ENCODE measurements at places on chromosomes 1 and 21.
A peak's percentile ranks its signal among the peaks of the same experiment; 100 is the strongest.

DNA sequence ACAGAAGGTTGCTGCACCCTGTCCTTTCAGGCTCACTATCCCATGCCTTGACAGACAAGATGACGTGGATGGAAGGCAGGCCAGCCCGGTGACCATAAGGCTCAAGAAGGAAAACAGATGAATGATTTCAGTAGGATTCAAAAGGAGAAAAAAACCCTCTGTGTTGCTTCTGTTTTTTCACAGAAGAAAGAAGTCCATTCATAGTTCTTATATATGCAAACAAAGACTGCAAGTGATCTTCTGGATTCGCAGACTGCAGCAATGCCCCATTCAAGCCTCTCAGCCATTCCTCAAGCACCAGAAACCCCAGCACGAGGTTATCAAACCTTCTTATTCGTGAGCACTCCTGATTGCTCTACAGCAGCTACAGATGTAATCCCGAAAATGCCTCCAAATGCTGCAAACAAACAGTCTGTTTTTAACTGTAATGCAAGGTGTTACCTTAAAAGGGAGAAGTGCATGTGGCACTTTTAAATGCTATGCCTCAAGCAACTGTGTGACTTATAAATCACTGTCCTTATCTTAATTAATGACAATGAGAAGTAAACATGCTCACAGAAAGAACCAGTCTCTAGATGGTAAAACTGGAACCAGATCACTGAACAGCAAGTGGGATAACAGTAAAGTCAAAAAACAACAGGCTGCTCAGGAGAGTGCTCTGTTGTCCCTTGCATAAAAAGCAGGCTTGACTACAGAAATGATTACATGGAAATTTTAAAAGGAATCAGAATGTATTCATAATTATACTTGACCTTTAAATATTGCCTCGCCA, 173.9 kb downstream of the HHIPL2 start:
- DNase-seq, result no peak

DNA sequence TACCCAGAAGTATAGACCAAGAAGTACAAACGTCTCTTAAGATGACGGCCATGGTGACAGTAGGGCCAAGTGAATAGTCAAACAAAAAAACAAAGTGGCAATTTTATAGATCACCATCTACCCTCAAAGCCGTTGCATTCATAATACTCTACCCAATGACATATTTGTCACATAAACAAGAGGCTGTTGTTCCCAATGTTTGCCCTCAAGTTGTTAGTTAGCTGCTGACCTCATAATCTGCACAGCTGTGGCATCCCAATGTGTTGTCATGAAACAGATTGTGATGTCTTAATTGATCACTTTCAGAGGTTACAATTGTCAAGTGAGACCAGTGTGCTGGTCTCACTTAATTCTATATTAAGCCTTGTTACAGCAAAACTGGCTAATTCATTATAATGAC, 333.8 kb downstream of the ST6GALNAC3 start:
- no peak for DNase-seq

DNA sequence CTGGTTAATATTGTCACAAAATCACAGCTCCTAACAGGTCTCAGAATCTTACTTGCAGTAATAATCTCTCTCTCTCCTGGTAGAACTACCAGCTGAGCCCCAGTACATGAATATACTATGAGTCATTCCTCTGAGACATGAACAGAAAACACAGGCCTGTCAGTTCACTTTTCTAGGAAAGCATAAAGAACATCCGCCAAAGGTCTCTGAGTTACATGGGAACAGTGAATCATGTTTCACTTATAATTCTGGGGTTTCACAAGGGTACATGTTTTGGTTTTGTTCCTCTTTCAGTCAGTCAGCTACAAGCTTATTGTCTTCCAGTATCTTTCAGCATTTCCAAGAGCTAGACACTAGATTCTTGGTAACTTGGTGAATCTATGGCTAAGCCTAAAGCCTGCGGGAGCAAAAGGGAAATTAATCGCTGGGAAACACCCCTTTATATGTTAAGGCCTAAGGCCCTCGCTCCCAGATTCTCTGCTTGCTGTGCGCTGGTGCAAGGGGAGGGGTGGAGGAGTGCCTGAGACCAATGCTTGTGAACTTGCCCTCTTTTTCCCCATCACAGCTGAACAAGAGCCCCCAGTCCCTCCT, 31.7 kb downstream of the IFNGR2 start:
- DNase-seq, result peak; percentile 88

- no peak for DNase-seq
These were observed 112.3 kb downstream of the AK5 start for GRCh38 chr1:77394166-77394565.

DNA sequence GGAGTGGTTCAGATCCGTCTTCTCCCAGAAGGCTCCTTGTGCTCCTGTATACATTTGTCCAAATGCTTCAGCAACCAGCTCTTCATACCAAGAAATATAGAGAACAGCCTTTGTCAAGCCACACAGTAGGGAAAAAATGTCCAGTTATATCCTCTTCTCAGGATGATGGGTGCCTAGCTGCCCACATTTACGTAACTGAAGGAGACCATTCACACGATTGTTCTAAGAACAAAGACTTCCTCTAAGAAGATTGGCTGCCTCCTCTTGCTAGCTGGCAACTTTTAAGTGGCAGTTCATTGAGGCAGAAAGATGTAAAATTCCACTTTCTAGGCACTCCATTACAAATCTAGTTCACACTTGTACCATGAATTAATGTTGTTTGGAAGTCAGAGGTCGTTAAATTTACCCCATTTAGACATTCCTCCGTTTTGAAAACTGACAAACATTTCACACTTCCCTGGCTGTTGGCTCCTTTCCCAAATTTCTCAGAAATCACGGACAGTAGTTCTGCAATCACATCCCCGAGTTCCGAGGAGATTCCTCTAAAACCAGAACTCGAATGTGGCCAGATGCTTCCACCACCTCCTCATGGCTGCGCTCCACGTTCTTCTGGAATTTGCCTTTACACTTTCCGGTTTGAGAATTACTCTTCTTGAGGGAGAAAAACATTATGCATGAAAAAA, 45.6 kb upstream of the CSF1 start:
- no peak for DNase-seq

- no peak for DNase-seq
These were observed 10.0 kb downstream of the UMODL1 start for GRCh38 chr21:42081138-42081537.

DNA sequence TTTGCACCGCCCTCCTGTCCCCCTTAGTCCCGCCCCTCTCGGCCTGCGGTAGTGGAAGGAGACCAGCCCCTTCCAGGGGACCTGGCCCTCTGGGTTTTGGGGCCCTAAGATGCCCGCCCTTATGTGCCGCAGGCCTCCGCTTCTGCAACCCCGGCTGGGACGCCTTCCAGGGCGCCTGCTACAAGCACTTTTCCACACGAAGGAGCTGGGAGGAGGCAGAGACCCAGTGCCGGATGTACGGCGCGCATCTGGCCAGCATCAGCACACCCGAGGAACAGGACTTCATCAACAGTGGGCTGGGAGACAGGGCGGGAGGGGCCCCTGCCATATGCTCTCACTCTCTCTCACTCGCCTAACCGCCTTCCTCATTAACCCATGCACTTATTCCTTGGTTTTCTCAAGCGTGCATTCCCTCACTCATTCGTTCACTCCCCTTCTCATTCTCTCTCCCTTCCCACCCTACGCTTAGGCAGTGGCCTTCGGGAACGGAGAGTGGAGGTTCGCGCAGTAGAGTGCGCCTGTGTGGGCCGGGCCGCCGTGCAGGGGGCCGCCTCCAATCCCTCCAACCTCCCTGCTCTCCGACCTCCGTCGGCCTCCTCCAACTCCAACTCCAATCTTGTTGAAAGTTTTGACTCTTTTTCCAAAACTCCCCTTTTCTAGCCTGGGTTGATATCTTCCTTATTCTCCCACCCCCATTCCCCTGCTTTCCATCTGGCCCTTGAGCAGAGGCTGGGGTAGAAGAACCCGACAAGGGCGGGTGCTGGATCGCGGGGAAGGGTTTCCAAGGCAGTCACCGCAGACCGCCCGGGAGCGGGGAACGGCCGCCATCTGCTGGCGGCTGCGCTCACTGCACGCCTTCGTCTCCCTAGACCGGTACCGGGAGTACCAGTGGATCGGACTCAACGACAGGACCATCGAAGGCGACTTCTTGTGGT, 15.2 kb downstream of the BCAN start:
- peak; percentile 67 for DNase-seq

- DNase-seq, result peak; percentile 29
These were observed 16.3 kb downstream of the TGFB2 start for GRCh38 chr1:218361298-218362065.

GRCh38 chr1:181712711-181713110, 229.4 kb downstream of the CACNA1E start:
- no peak for DNase-seq

Data from MM.1S (cell line).